ENCODE measurements at places on chromosomes 3 and 15.

DNA sequence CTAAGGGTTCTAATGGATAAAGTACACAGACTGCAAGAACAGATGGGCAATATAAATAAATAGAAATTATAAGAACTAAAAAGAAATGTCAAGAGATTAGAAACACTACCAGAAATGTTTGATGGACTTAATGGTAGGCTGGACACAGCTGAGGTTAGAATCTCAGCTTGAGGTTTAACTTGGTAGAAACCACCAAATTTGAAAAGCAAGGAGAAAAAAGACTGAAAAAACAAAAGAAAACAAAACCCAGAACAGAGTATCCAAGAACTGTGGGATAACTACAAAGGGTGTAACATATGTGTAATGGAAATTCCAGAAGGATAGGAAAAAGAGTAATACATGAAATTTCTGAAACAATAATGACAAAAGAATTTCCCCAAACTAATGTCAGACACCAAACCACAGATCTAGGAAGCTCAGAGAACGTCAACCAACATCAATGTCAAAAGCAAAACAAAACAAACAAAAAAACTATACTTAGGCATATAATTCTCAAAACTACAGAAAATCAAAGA is 35.0 kb downstream of the RFX7 start:
- DNase-seq = no peak

DNA sequence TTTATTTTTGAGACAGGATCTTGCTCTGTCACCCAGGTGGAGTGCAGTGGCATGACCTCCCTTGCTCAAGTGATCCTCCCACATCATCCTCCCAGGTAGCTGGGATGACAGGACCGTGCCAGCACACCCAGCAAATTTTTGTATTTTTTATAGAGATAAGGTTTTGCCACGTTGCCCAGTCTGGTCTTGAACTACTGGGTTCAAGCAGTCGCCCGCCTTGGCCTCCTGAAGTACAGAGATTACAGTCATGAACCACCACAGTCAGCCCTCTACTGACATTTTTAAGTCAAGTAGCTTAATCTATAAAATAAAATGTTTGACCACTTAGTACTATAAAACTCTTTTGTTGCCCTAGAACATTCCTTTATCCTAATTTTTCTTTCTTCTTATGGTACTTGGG is 198.8 kb downstream of the FNDC3B start:
- no peak for DNase-seq

DNA sequence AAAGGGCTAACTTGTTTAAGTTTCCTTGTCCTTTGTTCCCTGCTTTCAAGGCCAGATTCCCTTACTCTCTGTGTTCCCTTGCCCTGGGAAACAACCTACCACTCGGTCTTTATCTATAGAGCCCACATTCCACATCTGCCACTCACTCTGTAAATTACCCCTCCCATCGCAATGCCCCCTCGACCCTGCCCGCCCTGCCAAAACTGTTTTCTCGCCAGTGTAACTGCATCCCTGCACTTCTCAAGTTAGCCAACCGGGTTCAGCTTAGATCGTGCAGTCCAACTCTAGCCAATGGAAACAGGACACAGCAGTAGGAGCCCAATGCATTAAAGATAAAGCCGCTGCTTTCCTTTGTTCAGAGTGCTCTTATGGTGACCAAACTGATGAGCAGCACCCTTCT is 263.6 kb downstream of the TBL1XR1 start:
- no peak for DNase-seq

GRCh38 chr3:41272667-41273066 is 73.4 kb downstream of the CTNNB1 start:
- DNase-seq = no peak

GRCh38 chr15:28975766-28976179 is 90.0 kb downstream of the APBA2 start:
- no peak for DNase-seq

GRCh38 chr3:62559831-62560445 is 186.6 kb upstream of the FEZF2 start:
- no peak for DNase-seq

GRCh38 chr15:63354821-63355650 is 26.6 kb downstream of the CA12 start:
- no peak for DNase-seq

DNA sequence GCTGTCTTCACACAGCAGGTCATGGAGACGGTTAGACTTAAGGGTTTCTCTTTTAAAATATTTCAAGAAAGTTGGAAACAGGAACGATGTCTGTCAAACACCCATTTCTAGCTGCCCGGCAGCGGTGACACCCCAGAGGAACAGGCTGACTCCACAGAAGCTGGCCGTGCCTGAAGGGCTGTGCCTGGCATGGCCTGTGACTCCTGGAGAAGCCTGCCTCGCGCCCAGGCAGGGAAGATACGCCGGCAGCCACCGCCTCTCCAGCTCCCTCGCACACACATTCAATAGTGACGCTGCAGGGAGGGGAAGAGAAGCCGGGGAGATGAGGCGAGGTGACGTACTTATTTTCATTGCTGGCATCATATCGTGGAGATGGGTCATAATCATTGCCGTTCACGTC is 59.9 kb downstream of the PCSK6 start:
- no peak for DNase-seq

- no peak for DNase-seq
These were observed 120.5 kb downstream of the ZNF609 start for GRCh38 chr15:64580696-64581407.

DNA sequence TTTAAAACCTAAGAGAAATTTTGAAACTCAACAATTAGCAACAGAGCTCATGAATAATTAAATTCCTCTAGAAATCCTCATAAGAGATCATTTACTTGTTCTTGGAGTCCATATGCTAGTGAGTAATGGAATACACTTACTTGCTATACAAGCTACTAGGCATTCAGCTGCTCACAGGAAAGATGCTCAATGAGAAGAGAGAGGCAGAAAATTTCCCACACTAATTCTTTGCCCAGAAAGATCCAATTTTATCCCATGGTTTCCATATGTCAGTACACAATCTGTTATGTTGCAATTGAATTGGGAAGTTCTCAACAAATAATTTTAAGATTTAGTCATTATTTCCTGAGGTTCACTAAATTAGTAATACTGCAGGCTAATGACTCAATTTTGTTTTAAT is 310.4 kb downstream of the RYR3 start:
- no peak for DNase-seq

DNA sequence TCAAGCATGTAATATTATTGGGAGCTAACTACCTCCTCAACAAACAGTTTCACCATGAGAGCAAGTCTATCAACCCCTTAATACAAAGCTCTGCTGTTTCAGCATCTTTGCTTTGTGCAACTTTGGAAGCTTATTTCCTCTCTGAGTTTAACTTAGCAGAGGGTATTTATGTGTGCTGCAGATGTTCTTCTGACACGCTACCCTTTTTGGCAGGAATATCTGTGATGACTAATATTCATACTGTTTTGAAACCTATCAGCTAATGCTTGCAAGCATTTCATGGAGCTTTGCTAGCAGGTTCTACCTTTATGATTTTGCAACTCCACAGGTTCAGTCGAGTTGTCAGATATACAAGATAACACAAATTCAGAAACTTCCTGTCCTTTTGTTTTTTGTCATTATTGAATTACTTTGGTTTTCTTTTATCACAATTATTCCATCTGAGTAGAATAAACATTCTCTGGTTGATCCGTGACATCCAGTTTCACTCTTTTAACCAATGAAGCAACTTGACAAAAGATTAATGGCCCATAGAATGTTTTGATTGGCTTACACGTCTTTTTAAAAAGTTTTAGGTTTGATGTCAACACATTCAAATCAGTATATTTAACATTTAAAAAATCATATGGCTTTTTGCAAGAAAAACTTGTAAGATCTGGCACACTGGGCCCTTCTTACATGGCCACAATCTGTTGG is 1.7 kb upstream of the SLC9A9 start:
- no peak for DNase-seq

DNA sequence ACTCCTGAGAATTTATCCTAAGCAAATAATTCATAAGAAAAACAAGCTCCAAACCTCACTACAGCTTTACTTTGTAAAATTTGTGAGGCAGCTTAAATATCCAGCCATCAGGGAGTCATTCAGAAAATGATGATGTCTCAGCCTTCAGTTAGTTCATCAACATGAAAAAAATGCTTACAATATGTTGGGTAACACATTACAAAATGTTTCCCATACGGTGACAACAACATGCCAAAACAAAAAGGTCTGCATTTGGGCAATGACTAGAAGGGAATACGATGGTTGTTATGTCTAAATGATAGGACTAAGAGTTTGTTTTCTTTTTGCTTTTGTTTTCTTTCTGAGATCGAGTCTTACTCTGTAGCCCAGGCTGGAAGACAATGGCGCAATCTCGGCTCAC is 47.0 kb upstream of the CFAP161 start:
- DNase-seq = no peak

DNA sequence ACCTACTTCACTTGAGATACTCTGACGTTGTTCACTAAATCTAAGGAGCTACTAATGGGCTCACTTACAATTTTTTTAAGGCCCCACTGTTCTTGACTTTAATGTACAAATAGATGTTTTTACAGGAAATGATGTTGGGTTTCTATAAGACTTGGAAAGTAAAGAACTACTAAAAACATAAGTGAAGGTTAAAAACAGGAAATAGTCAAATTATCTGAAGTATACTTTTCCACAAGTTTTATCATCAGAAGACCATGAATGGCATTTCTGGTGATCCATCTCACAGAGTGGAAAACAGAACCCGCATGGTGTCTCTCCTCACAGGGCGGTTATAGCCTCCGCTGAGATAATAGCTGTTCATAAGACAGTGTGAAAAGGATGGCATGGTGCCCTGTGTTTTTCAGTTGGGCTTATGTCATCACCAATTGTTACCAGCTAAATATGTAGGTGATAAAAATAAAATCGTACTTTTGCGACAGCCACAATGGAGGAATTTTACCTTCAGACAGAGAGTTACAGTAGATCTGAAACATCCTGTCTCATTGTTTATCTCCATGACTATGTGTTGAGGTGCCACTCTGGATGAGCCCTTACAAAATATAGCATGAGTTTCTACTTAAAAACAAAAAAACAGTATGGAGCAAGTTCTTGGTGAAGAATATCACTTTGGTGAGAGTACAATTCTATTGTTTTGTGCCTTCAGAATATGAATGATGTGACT is 462.4 kb downstream of the RAP2B start:
- DNase-seq = no peak
